ENCODE measurements at places on chromosomes 12 and 14. TPM values are rescaled to one million over a fixed set of nuclear protein-coding genes. Genes with fewer than 3 reads are reported as not detected.

DNA sequence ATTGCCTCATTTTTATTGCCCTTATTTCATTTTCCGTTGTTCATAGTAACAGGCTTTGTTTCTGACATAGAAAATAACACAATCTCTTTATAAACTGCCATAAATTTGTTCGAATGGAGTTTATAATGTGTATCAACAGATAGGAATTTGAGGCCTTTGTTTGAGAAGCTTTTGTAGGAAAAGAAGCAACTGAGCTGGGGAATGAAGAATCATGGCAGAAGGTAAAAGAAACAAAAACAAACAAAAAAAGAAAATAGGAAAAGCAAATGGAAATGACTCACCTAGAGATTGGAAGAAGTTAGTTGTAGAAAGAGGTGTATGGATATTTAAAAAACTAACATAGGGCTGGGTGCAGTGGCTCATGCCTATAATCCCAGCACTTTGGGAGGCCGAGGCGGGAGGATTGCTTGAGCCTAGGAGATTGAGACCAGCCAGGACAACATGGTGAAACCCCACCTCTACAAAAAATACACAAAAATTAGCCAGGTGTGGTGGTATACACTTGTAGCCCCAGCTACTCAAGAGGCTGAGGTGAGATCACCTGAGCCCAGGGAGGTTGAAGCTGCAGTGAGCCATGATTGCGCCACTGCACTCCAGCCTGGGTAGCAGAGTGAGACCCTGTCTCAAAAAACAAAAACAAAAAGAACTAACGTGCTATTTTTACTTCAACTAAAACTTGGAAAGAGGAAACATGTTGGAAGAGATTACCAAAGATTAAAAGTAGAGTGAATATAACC lies 523 bp upstream of the REP15 start:
- peaks cover 7% of the 10 kb centered on the region for H3K36me3 ChIP-seq
- H3K4me1 ChIP-seq = no peaks in the 10 kb centered on the region
- H3K27ac ChIP-seq = no peak overlapping the region
- H3K4me3 ChIP-seq = no peak overlapping the region

DNA sequence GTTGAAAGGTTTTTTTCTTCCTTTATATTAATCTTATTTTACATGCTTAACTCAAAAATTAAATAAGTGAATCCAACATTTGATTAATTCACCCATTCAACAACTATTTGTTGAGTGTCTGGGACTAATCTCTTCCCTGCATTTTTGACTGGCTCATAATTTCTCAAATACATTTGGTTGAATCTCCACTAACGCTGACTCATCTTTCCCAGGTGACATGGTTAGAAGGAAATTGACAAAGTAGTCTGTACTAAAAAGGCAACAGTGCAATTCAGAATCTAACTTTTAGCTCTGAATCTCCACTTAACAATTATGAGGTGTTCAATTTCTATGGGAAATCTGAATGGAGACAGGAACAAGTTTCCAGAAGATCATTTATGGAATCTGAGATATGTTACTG lies 88.9 kb downstream of the LIN7A start:
- H3K36me3 ChIP-seq = no peaks in the 10 kb centered on the region
- H3K27me3 ChIP-seq = no peaks in the 10 kb centered on the region
- H3K4me1 ChIP-seq = no peaks in the 10 kb centered on the region
- no peak for DNase-seq
- no peak overlapping the region for H3K27ac ChIP-seq

DNA sequence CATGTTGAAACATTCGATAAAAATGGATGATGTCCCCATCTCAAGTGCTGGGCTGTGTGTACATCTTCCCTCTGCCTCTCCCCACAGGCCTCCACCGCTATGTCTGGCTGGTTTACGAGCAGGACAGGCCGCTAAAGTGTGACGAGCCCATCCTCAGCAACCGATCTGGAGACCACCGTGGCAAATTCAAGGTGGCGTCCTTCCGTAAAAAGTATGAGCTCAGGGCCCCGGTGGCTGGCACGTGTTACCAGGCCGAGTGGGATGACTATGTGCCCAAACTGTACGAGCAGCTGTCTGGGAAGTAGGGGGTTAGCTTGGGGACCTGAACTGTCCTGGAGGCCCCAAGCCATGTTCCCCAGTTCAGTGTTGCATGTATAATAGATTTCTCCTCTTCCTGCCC lies 8.6 kb downstream of the PEBP1 start:
- peaks cover 9% of the 10 kb centered on the region for H3K36me3 ChIP-seq
- H3K27ac ChIP-seq = no peak overlapping the region
- no peaks in the 10 kb centered on the region for H3K4me1 ChIP-seq
- no peak overlapping the region for H3K4me3 ChIP-seq
- H3K27me3 ChIP-seq = no peaks in the 10 kb centered on the region

- H3K27me3 ChIP-seq = no peaks in the 10 kb centered on the region
- peak overlapping the region; percentile 36 for H3K27ac ChIP-seq
- H3K36me3 ChIP-seq = peaks cover 69% of the 10 kb centered on the region
- H3K4me1 ChIP-seq = peaks cover 4% of the 10 kb centered on the region
- no peak for DNase-seq
Observed at GRCh38 chr12:69569236-69569635, 16.0 kb upstream of the CCT2 start.

The ETFBKMT gene
- 6.0 TPM for total RNA-seq

The SLC38A1 gene
- 34.1 TPM for total RNA-seq

DNA sequence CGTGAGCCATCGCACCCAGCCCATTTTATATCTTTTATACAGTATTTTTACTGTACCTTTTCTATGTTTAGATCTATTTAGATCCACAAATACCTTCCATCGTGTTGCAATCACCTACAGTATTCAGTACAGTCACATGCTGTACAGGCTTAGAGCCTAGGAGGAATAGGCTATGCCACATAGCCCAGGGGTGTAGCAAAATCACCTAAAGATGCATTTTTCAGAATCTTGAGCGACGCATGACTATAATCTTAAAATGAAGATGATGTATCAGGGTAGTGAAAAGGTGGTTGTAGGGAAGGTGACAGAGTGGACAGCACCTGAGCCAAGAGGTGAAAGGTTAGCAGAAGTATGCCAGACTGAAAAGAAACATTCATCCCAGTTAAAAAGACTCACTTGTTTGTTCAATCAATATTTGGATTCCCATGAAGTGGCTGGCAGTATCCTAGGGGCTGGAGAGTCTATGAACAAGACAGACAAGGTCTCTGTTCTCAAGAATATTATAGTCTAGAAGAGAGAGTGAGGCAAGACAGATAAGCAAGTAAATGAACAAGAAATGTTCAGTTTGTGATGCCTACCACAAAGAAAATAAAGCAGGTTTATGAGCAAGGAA lies 3.6 kb downstream of the SPRING1 start:
- H3K4me1 ChIP-seq = peaks cover 13% of the 10 kb centered on the region
- no peak for DNase-seq
- H3K27ac ChIP-seq = no peak overlapping the region
- H3K36me3 ChIP-seq = peaks cover 54% of the 10 kb centered on the region

The RHEBL1 gene
- not detected for total RNA-seq

The RALGAPA1 gene
- total RNA-seq = 40.1 TPM

GRCh38 chr12:121873216-121873569 lies 14.5 kb upstream of the HPD start:
- H3K36me3 ChIP-seq = no peaks in the 10 kb centered on the region
- H3K4me1 ChIP-seq = no peaks in the 10 kb centered on the region
- no peak overlapping the region for H3K4me3 ChIP-seq
- no peaks in the 10 kb centered on the region for H3K27me3 ChIP-seq

GRCh38 chr12:120721866-120722265 lies 3.8 kb upstream of the ACADS start:
- H3K4me1 ChIP-seq = peaks cover 30% of the 10 kb centered on the region
- DNase-seq = no peak
- H3K4me3 ChIP-seq = no peak overlapping the region
- no peaks in the 10 kb centered on the region for H3K27me3 ChIP-seq

- no peaks in the 10 kb centered on the region for H3K36me3 ChIP-seq
- H3K27me3 ChIP-seq = no peaks in the 10 kb centered on the region
- DNase-seq = no peak
- no peaks in the 10 kb centered on the region for H3K4me1 ChIP-seq
Observed at GRCh38 chr12:28177461-28177860, 12.8 kb upstream of the CCDC91 start.

DNA sequence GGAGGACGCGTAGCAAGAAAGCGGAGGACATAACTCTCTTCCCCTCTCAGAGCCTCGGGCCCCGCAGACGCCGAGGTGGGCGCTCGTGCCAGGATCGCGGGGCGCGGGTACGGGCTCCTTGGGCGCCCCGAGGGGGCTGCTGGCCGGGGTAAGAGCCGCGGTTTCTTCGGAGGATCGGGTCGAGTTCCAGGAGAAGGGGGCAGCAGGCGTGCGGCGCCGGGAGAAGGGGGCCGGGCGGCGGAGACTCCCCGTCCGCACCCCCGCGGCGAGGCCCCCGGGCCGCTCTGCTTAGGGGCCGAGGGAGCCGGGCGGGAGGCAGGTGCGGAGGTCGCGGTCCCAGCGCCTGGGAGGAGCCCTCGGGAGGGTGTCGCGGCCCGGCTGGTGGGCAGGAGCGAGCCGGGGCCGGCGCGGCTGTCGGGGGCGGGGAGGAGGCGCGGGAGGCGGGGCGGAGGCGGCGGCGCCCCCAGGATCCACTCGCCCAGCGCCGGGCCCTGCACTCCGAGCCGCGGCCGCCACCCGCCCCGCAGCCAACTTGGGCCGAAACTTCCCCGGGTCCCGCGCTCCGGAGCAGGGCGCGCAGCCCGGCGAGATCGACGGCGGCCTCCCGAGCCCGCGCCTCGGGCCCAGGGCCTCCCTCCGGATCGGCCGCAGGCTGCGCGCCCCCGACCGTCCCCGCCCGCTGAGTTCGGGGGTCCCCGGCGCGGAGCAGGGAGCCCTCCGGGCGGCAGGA lies 64.4 kb downstream of the FBXL14 start:
- DNase-seq = no peak
- H3K27ac ChIP-seq = no peak overlapping the region
- H3K27me3 ChIP-seq = peaks cover 68% of the 10 kb centered on the region
- H3K36me3 ChIP-seq = no peaks in the 10 kb centered on the region

The INHBC gene
- 0.18 TPM for total RNA-seq

The CLEC4A gene
- total RNA-seq = 0.67 TPM

DNA sequence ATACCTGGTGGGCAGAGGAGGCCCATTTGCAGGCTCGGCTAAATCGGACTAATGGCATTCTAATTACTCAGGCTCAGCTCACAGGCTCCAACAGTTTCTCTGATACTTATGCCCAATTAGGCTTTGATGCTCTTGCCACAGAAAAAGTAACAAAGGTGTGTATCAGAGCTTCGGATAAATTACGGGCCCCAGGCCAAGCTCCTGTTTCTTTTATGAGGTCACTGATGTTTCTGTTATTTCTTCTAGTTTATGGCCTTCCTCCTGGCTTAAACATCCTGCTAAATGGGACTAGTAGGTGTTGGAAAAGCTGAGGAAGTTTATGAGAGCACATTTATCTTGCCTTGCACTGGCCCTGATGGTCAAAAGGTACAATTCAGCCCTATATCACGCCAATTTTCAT lies 28.8 kb upstream of the C12orf75 start:
- no peaks in the 10 kb centered on the region for H3K4me1 ChIP-seq
- DNase-seq = no peak
- H3K27me3 ChIP-seq = no peaks in the 10 kb centered on the region
- no peak overlapping the region for H3K4me3 ChIP-seq
- no peak overlapping the region for H3K27ac ChIP-seq
- H3K36me3 ChIP-seq = no peaks in the 10 kb centered on the region

- H3K4me1 ChIP-seq = no peaks in the 10 kb centered on the region
- no peaks in the 10 kb centered on the region for H3K27me3 ChIP-seq
- no peak overlapping the region for H3K4me3 ChIP-seq
- H3K27ac ChIP-seq = no peak overlapping the region
- H3K36me3 ChIP-seq = no peaks in the 10 kb centered on the region
Observed at GRCh38 chr12:77256956-77257355, 191.6 kb upstream of the E2F7 start.

DNA sequence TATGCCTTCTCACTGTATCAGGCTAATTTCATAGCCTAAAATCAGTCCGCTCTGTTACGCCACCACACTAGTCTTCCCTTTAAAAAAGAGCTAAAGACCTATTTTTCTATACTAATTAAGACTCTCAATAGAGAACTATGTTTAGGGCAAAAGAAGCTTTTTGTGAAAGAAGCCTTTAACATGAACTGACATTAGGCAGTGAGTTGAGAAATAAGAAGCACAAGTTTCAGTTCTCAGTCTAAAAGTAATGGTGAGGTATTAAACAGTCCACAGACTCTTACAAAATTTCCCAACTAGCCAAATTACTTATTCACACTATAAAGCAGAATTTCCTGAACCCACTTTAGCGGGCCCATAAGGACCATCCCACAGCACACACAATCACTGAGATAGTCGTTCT lies 93.7 kb downstream of the SOX5 start:
- DNase-seq = no peak
- H3K36me3 ChIP-seq = no peaks in the 10 kb centered on the region
- H3K27me3 ChIP-seq = no peaks in the 10 kb centered on the region
- H3K4me3 ChIP-seq = no peak overlapping the region

Data from psoas muscle (tissue), 8 donors.